Activated T-cell treated with anti-CD3 and anti-CD28 coated beads, Interleukin-2, amount 50 U/mL, for 24 hours (primary cell): ENCODE measurements at places on chromosomes 12 and 14.

GRCh38 chr12:121085069-121085468, 46.0 kb upstream of the OASL start:
- no peak overlapping the region for H3K27ac ChIP-seq
- no peaks in the 10 kb centered on the region for H3K36me3 ChIP-seq
- no peak overlapping the region for H3K4me3 ChIP-seq
- DNase-seq: no peak
- H3K27me3 ChIP-seq: no peaks in the 10 kb centered on the region

- no peak for DNase-seq
- no peak overlapping the region for H3K27ac ChIP-seq
- peaks cover 89% of the 10 kb centered on the region for H3K36me3 ChIP-seq
- H3K4me1 ChIP-seq: peaks cover 3% of the 10 kb centered on the region
Measured at GRCh38 chr12:101361455-101361854, 46.1 kb downstream of the ARL1 start.

DNA sequence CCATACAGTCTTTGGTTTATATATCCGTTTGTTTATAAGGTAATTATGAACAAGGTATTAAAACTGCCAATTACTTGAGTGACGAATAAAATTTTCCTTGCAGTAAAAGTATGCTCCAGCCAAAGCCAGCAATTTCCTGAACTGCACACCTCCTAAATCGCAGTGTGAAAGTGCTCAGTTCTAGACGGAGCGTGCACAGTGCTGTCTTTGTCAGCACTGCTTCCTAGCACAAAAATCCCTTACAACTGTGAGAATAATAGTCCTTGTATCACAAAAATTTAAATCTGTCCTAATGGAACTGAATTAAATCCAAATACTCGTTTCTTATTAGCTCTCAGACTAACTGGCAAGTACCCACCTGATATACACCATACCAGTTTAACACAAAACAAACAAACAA, 26.3 kb downstream of the LRIG3 start:
- H3K4me1 ChIP-seq: no peaks in the 10 kb centered on the region
- no peaks in the 10 kb centered on the region for H3K27me3 ChIP-seq

- no peak for DNase-seq
- H3K27ac ChIP-seq: no peak overlapping the region
- no peaks in the 10 kb centered on the region for H3K36me3 ChIP-seq
- H3K4me1 ChIP-seq: no peaks in the 10 kb centered on the region
Measured at GRCh38 chr12:29614694-29615325, 117.3 kb upstream of the OVCH1 start.

- peak within 1 kb of the TSS; percentile 91 for H3K4me3 ChIP-seq
- H3K4me1 ChIP-seq: peaks cover 62% of the 10 kb centered on the region
- H3K36me3 ChIP-seq: peaks cover 68% of the 10 kb centered on the region
- H3K27ac ChIP-seq: peak within 1 kb of the TSS; percentile 98
Measured at GRCh38 chr12:55930771-55931316, at the start of gene DGKA. DGKA (plus strand) TSS chr12:55931162; CDS start chr12:55936504, 5,342 bp downstream.

DNA sequence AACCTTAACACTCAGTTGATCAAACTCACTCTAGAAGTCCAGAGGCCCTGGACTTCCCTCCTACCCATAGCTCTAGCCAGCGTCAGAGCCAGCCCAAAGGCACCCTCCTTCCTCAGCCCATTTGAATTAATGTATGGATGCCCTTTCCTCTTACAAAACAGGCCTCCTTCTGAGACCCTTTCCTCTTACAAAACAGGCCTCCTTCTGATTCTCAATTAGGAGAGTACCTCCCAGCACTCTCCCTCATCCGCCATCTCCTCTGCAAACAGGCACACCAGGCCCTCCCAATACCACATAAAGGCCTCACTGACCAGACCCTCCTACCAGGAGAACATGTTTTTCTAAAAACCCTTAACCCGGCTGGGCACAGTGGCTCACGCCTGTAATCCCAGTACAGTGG, 65.7 kb downstream of the MOK start:
- no peak overlapping the region for H3K27ac ChIP-seq
- no peak for DNase-seq
- H3K4me1 ChIP-seq: no peaks in the 10 kb centered on the region
- no peaks in the 10 kb centered on the region for H3K36me3 ChIP-seq
- no peaks in the 10 kb centered on the region for H3K27me3 ChIP-seq
